ENCODE measurements at places on chromosomes 6 and 20.

- peak; percentile 84 for DNase-seq
These were observed 4.1 kb downstream of the RBM38 start for GRCh38 chr20:57395111-57395966.

GRCh38 chr6:45049188-45049843, 278.8 kb upstream of the RUNX2 start:
- DNase-seq: no peak

GRCh38 chr6:43714311-43715055, 26.9 kb upstream of the MRPS18A start:
- no peak for DNase-seq

DNA sequence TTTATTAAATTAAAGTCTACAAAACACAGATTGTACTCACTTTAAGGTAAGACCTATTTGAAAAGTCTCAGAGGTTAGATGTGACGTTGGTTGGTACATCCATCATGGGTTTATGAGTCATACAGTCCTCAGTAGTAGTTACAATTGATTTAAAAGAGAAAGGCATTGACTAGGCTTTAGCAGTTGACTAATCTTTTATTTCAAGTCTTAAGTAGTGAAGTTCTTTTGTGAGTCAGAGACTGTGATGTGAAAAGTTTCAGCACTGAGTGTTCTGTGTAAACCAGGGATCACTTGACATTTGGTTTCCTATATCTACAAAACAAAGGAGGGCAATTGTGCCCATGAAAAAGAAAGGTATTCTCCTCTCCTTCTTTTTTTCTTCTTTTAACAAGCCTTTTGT, 221.3 kb downstream of the GRIK2 start:
- peak; percentile 6 for DNase-seq

GRCh38 chr20:32539026-32539816, 45.9 kb downstream of the NOL4L start:
- DNase-seq: no peak

- no peak for DNase-seq
These were observed 91.0 kb upstream of the SSTR4 start for GRCh38 chr20:22944062-22944461.

DNA sequence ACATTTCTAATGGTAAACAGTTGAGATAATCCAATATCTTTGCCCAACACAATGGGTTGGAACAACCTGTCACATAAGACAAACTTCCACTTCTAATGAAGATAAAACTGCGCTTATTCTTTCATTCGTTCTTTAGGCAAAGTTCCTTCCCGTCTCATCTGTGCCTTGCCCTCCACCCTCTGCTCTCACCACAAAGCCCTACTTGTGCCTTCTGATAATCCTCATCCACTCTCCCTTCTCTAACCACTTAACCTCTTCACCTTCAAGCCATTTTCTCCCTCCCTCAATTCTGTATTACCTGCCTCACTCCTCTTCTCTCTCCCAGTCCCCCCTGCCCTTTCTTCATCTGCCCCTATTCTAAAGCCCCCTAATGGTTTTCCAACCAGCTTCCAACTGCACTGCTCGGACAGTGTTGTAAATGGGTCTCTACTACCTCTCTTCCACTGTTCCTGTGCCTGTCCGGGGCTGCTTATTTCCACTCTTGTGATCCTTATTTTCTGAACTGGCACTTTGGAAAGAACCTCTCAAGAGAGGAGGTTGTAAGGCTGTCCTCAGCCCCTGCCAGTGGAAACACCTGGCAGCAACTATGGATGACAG, 62.9 kb upstream of the MYB start:
- no peak for DNase-seq

GRCh38 chr6:11811644-11812264, 33.2 kb upstream of the ADTRP start:
- DNase-seq: no peak

GRCh38 chr6:137309078-137309762, 90.0 kb upstream of the IFNGR1 start:
- peak; percentile 30 for DNase-seq

DNA sequence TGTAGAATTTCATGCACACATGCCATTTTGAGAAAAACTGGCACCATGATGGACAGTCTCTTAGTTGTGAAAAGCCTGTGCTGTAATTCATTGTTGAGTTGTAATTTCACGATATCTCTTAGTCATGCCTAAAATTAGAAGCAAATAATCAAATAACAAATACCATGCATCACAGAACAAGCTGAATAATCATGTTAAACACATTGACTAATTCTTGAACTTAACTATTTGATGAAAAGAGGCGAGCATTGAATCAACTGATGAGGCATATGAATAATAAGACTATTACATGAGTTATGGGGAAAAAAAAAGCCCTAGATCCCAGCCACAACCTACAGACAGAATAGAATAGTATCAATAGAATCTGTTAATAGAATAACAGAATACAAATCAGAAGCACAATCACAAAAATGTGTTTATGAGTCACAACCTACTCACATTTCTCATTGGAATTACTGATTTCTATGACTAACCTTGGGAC, 14.2 kb upstream of the RNF217 start:
- DNase-seq: no peak

- DNase-seq: no peak
These were observed 502 bp upstream of the GNAS start for GRCh38 chr20:58851969-58852458.

DNA sequence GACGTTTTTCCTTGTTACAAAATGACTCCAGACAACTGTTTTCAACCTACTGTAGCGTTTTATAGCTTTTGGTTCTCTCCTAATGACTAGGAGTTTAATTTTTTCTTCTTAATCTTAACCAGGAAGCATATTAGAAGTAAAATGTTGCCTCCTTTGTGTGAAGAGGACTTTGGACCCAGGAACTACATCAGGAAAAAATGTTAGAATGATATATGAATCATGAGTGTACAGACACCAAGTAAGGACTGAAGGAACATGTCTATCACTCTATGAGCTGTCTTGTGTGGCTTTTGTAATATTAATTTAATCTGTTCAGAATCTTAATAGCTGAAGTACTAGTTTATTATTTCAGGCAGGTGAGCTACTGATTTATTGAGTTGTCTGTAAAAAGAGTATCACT, 71.0 kb upstream of the MARCKS start:
- no peak for DNase-seq

GRCh38 chr6:31042806-31043205, 32.5 kb downstream of the MUC22 start:
- peak; percentile 84 for DNase-seq

DNA sequence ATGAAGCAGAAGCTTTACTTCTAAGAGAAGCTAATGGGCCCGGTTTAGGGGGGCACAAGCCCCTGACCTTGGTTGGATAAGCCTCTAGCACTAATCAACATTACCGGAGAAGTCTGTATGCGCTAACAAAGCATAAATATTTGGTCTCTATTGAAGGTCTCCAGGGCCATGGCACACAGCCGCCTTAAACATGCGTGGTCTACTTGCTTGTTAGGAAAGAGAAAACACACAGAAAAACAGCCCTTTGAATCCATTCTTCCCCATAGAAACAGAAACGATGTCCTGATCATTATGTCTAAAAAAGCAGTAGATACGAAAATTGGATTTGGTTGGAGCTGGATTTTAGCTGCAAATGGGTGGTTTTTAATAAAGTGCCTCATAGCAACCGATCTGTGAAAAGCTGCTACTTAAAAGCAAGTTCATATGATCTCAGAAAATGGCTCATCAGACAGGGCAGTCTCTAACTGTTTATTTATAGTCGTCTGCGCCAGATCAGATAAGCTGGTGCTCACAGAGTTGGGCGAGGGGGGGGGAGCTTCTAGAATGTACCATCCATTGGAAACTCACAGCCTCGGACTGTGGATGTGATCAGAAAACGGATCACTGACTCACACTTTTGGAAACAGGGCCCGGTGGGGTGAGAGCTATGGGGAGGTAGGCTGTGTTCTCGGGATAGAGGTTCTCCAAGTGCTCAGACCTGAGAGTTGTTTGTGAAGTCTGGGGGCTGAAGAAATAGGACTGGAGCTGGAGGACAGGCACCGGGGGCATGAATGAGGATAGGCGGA, 35.3 kb upstream of the APCDD1L start:
- DNase-seq: no peak

DNA sequence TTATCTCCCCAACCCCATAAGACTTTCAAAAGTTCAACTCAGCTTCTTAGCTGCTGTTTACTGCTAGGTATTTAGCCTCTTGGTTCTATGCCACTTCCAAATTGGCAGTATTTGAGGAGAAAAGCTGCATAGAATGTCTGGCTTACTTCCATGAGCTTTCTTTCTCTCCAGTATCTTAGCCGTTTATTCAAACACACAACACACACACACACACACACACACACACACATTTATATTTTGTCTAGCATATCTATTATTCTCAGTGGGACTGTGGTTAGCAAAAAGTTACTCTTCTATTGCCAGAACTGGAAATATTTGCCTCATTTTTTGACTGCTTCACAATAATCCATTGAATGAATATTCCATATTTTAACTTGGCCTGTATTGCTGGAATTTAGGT, 634.2 kb upstream of the IMPG1 start:
- DNase-seq: no peak

- no peak for DNase-seq
These were observed 23.7 kb upstream of the TSHZ2 start for GRCh38 chr20:52948491-52948890.

GRCh38 chr6:94668876-94669275, 908.5 kb upstream of the MANEA start:
- DNase-seq: peak; percentile 55

DNA sequence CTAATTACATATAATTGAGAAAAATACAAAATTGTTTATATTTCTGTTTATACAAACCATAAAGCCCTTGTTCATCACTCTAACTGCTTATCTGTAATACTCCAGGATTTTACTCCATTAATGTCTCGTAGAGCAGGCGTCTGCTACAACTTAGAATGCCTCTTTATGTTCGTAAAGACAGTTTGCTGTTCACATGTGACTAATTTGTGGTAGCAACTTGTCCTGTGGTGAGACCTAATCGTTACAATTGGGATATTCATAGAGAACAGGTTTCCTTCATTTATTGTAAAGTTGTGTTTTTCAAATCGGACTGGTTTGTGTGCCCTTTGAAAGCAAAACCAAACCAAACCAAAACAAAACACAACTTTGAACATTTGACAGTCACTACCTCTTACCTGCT, 149.7 kb downstream of the ASCC3 start:
- DNase-seq: no peak

GRCh38 chr6:129183187-129183591, 300.3 kb downstream of the LAMA2 start:
- DNase-seq: no peak

All from ELF-1 (cell line).